ENCODE measurements at places on chromosomes 3 and 15. TPM values are rescaled to one million over a fixed set of nuclear protein-coding genes. Genes with fewer than 3 reads are reported as not detected.

Gene MST1R
- 2.6 TPM for total RNA-seq

Gene ARID3B
- total RNA-seq = 66.5 TPM

Gene MAP6D1
- 4.9 TPM for total RNA-seq

Gene NRG4
- total RNA-seq = not detected

Gene CLDN16
- total RNA-seq = not detected

Gene PLA2G4D
- not detected for total RNA-seq

Gene MYRIP
- 0.48 TPM for total RNA-seq

Gene C3orf49
- total RNA-seq = not detected

DNA sequence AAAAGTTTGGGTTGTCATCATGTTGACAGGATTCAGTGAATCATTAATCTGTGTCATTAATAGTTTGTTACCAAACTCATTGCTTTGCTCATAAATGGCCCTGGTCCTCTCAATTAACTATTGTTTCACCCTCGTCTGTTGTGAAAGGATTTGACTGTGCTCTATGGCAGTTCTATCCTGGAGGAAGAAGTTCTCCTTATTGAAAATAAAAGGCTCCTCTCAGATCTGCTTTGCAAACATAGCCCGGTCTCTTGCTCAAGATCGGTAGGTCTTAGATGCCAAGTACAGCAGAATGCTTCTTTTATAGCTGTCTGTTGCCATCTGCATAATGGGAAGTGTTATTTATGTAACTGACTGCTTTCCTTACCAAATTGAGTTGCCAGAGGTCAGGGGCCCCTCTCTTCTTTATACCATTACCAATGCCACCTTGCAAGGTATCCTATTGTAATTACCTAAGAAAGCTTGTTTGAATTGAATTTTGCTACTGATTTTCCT, 146.5 kb downstream of the EBLN2 start:
- H3K27ac ChIP-seq = no peak overlapping the region
- no peaks in the 10 kb centered on the region for H3K27me3 ChIP-seq
- no peak for DNase-seq
- no peak overlapping the region for H3K4me3 ChIP-seq
- H3K4me1 ChIP-seq = peaks cover 38% of the 10 kb centered on the region
- H3K36me3 ChIP-seq = no peaks in the 10 kb centered on the region

GRCh38 chr15:65209701-65210643, 1.3 kb downstream of the CILP start:
- no peaks in the 10 kb centered on the region for H3K36me3 ChIP-seq
- no peaks in the 10 kb centered on the region for H3K27me3 ChIP-seq
- no peak overlapping the region for H3K27ac ChIP-seq
- no peak overlapping the region for H3K4me3 ChIP-seq

DNA sequence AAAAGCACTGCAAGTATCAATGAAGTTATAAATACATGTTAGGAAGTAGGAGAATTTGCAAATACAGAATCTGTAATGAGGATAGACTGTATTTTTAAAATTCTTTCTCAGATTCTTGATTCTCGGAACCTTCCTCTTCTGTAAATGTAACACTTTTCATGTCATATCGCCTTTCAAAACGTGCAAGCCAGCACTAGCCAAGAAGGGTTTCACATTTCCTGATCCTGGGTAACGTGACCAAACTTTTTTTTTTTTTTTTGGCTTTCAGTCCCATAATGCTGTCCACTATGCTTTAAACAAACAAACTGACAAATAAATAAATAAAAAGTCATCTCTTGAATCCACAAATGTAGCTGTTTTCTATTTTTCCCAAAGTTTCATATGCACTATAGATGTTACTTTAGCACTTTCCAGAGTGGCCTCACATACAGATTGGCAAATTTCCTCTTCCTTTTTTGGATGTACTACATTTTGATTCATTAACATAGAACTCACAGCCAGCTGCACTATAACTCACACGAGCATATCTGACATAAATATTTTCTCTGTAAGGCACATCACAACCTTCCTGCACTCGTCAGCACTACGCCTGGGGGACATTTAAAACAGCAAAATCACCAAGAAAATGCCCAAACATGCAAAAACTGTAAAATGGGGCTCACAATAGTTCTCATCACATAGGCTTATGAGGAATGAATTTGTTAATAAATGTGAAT, 208.1 kb downstream of the OSBPL10 start:
- no peak overlapping the region for H3K4me3 ChIP-seq
- no peaks in the 10 kb centered on the region for H3K27me3 ChIP-seq
- peaks cover 4% of the 10 kb centered on the region for H3K36me3 ChIP-seq

- H3K4me1 ChIP-seq = peaks cover 70% of the 10 kb centered on the region
- peak overlapping the region; percentile 78 for H3K4me3 ChIP-seq
- H3K27ac ChIP-seq = peak overlapping the region; percentile 79
- no peaks in the 10 kb centered on the region for H3K27me3 ChIP-seq
These were observed 40.5 kb downstream of the SOX2 start for GRCh38 chr3:181752202-181752671.

- H3K27me3 ChIP-seq = peaks cover 8% of the 10 kb centered on the region
- DNase-seq = no peak
- H3K4me1 ChIP-seq = peaks cover 4% of the 10 kb centered on the region
- no peaks in the 10 kb centered on the region for H3K36me3 ChIP-seq
- H3K27ac ChIP-seq = no peak overlapping the region
These were observed 12.5 kb upstream of the RPN1 start for GRCh38 chr3:128663151-128663550.

DNA sequence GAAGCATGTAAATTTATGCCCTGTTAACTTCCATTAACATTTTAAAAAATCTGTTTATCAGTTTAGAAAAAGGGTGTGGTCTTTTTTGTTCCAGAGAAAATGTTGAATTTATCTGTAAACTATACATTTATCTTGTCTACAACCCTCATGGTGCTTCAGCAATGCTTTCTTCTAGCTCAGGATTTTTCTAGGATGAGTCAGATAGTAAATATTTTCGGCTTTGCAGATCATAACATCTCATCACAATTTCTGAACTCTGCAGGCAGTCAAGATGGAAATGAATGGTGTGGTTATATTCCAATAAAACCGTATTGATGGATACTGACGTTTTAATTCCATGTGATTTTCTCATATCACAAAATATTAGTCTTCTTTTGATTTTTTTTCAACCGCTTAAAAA, 70.5 kb upstream of the FOXB1 start:
- no peak for DNase-seq
- peaks cover 4% of the 10 kb centered on the region for H3K4me1 ChIP-seq
- H3K4me3 ChIP-seq = no peak overlapping the region
- H3K27ac ChIP-seq = no peak overlapping the region

- H3K27me3 ChIP-seq = no peaks in the 10 kb centered on the region
- no peaks in the 10 kb centered on the region for H3K36me3 ChIP-seq
- DNase-seq = no peak
- H3K27ac ChIP-seq = no peak overlapping the region
These were observed 30.2 kb downstream of the BCL2L10 start for GRCh38 chr15:52082197-52083036.

DNA sequence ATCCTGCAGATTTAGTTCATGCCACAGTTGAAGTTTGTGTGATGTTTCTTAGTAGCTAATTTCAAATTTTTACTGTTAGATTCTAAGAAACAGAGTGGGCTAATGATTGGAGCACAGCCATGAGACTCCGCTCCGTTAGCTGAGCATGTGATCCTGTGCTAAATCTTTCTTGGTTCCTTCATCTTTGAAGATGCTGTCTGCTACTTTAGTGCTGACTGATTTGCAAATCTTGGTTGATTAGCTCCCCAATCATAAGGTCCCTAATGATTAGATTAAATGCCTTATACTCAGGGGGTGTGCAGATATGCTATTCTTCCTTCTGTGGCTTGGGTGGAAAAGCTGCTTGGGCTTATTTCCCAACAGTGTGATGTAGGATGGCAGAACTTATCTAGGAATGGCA, 129.5 kb upstream of the ZBED2 start:
- no peak overlapping the region for H3K4me3 ChIP-seq
- no peaks in the 10 kb centered on the region for H3K27me3 ChIP-seq
- H3K4me1 ChIP-seq = no peaks in the 10 kb centered on the region

- peaks cover 29% of the 10 kb centered on the region for H3K36me3 ChIP-seq
- H3K27ac ChIP-seq = no peak overlapping the region
- no peaks in the 10 kb centered on the region for H3K27me3 ChIP-seq
- no peak overlapping the region for H3K4me3 ChIP-seq
- DNase-seq = no peak
These were observed 36.9 kb downstream of the TCAIM start for GRCh38 chr3:44375450-44375849.

GRCh38 chr3:157888040-157888439, 218.2 kb downstream of the SHOX2 start:
- H3K4me3 ChIP-seq = no peak overlapping the region
- no peaks in the 10 kb centered on the region for H3K4me1 ChIP-seq
- H3K36me3 ChIP-seq = no peaks in the 10 kb centered on the region
- no peak overlapping the region for H3K27ac ChIP-seq

DNA sequence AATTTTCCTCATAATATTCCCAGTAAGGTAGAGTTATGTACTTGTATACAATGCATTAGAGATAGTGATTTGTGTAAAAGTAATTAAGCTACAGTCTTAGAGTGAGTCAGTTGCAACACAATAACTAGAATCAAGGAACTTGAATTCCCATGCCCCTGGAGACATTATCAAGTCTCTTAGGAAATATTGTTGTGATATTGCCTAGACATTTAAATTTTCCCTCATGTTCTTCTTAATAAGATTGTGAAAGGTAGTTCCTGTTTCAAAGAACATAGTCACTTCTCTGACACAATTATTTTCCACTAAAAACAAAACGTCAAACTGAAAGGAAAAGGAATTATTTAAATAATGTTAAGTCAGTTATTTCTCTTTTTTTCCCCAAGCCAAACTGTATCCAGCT, 13.0 kb upstream of the ATP1B3 start:
- H3K27ac ChIP-seq = no peak overlapping the region
- no peak overlapping the region for H3K4me3 ChIP-seq
- no peak for DNase-seq
- H3K36me3 ChIP-seq = no peaks in the 10 kb centered on the region
- H3K27me3 ChIP-seq = no peaks in the 10 kb centered on the region

GRCh38 chr3:48684480-48685143, 1.1 kb downstream of the NCKIPSD start:
- H3K27me3 ChIP-seq = no peaks in the 10 kb centered on the region
- no peak for DNase-seq
- H3K4me1 ChIP-seq = peaks cover 30% of the 10 kb centered on the region
- H3K4me3 ChIP-seq = peak overlapping the region; percentile 95
- H3K36me3 ChIP-seq = peaks cover 8% of the 10 kb centered on the region
- no peak overlapping the region for H3K27ac ChIP-seq

DNA sequence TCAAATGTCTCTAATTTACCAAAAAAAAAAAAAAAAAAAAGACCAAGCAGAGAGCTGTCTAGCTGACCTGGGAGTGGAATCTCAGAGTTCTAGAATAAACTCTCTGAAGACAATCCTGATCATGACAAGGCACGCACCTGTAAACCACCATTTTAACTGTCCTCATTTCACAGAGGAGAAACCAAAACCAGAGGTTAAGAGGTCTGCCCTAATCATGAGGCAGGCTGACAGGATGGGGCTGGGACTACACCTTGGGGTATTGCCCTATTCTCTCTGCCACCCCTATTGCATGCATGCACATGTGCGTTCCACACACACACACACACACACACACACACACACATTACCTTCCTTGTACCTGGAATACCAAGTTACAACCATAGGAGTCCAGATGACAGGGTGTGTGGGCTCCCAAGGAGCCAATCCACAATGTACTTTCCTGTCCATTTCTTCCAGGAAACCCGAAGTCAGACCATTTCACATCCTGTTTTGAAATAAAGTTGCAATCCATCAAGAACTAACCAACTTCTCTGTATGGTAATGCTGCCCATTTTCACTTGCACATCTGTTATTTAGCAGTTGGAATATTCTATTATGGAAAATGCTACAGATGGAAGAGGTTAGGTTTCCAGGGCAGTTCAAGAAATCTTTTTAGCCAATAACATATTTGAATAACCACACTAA, 34.6 kb downstream of the HSPBAP1 start:
- peaks cover 7% of the 10 kb centered on the region for H3K36me3 ChIP-seq
- no peaks in the 10 kb centered on the region for H3K4me1 ChIP-seq
- no peak for DNase-seq
- H3K27ac ChIP-seq = no peak overlapping the region
- H3K27me3 ChIP-seq = no peaks in the 10 kb centered on the region

GRCh38 chr3:193016437-193016901, 98.8 kb upstream of the MB21D2 start:
- H3K4me1 ChIP-seq = peaks cover 5% of the 10 kb centered on the region
- H3K4me3 ChIP-seq = no peak overlapping the region
- H3K36me3 ChIP-seq = no peaks in the 10 kb centered on the region
- H3K27ac ChIP-seq = no peak overlapping the region
- no peak for DNase-seq

All from neural crest cell (in vitro differentiated cells).